ENCODE measurements at places on chromosomes 16 and 17. TPM values are rescaled to one million over a fixed set of nuclear protein-coding genes. Genes with fewer than 3 reads are reported as not detected.

GRCh38 chr16:53995378-53995777 lies 291.2 kb downstream of the IRX3 start:
- no peak for DNase-seq

DNA sequence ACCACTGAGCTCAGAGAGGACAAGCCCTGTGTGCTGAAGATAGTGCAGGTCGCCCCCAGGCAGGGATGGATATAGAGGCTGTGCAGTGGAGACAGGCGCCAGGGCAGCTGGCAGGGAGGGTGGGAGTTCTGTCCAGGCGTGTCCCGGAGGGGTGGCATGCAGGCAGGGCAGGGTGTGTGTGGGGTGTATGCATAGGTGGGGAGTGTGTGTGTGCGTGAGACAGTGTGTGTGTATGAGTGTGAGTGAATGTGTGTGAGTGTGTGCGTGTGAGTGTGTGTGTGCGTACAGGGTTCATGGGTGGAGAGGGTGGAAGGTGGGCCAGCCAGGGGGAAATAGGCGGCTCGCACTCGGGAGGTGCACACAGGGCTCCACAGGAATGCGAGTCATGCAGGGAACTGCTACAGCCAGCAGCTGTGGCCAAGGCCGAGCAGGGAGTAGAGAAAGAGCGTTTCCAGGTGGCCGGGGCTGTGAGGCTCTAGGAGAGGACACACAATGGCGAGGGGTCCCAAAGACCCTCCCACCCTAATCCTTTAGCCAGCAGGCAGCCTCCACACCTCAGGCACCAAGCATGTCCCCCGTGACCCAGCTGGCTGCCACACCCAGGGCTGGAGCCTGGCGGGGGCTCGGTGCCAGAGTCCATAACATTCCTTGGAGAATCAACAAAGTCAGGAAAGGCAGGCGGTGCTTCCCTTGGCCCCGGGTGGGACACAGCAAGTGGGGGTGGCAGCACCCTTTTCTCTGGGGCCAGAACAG lies 4.6 kb downstream of the PLCD3 start:
- no peak for DNase-seq

MRPS7 gene
- total RNA-seq: 27.0 TPM

MT3 gene
- 1.1 TPM for total RNA-seq
